Stimulated activated CD4-positive, alpha-beta T cell treated with anti-CD3 and anti-CD28 coated beads, TNF-alpha, amount 100 ng/mL, for 24 hours (primary cell): ENCODE measurements at places on chromosomes 2 and 18.

- no peak for DNase-seq
Measured at GRCh38 chr2:237876951-237877491, 17.6 kb downstream of the RAMP1 start.

DNA sequence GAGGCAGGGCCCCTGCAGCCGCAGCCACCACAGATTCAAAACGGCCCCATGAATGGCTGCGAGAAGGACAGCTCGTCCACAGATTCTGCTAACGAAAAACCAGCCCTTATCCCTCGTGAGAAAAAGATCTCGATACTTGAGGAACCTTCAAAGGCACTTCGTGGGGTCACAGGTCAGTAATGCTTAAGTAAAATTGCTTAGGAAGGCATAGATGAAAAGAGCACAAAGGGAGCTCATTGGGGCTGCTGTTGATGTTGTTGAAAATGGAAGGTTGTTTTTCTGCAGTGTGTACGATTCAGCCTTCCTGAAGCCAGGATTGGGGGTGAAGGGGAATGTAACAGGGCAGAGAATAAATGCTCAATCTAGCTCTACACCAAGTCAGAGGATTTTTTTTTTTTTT, 90.5 kb downstream of the KCTD18 start:
- no peak for DNase-seq

GRCh38 chr2:183163821-183164649, 39.8 kb downstream of the NUP35 start:
- DNase-seq: no peak

DNA sequence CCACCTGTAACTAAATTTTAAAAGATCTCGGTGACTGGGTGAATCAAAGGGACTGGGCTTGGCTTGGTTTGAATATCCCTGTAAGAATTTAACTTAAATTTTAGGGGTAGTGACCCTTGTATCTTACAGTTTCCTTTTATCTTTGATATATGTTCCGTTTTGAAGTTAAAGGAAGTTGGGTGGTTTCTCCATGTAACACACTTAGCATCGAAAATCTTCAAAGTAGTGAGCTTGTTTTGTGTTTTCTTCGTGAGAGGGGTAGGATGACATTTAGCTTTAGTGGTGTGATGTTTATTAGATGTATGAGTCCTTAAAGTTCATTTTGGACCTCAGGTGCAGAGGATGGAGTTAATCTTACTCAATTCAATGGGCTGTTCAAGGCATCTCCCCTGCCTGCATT, 1.6 kb downstream of the WDR7 start:
- DNase-seq: no peak

DNA sequence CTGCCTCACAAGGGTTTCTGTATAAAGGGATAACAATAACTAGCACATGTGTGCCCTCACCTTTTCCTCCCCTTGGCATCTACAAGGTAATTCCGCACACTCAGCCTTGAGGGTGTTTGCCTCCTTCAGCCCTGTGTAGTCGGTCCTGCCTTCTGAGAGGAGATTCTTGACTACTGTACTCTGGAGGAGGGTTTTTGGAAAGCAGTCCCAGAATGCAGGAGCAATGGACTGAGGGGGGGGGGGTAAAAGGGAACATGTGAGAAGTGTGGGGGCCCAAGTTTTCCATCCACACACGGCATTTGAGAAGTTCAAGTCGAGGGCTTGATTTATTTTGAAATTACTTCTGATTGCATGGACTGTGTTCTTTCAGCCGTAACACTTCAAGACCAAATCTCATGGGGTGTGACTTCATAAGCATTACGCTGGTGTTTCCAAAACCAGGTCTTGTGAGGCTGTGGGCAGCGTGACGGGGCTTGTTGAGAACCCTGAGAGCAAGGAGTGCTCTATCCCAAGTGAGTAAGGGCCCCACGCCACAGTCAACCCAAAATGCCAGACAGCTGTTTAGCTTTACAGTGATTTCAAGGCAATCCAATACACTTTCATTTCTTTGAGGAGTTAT, 198.7 kb upstream of the MEIS1 start:
- no peak for DNase-seq

- no peak for DNase-seq
Measured at GRCh38 chr2:65142515-65142914, 12.6 kb upstream of the RAB1A start.

DNA sequence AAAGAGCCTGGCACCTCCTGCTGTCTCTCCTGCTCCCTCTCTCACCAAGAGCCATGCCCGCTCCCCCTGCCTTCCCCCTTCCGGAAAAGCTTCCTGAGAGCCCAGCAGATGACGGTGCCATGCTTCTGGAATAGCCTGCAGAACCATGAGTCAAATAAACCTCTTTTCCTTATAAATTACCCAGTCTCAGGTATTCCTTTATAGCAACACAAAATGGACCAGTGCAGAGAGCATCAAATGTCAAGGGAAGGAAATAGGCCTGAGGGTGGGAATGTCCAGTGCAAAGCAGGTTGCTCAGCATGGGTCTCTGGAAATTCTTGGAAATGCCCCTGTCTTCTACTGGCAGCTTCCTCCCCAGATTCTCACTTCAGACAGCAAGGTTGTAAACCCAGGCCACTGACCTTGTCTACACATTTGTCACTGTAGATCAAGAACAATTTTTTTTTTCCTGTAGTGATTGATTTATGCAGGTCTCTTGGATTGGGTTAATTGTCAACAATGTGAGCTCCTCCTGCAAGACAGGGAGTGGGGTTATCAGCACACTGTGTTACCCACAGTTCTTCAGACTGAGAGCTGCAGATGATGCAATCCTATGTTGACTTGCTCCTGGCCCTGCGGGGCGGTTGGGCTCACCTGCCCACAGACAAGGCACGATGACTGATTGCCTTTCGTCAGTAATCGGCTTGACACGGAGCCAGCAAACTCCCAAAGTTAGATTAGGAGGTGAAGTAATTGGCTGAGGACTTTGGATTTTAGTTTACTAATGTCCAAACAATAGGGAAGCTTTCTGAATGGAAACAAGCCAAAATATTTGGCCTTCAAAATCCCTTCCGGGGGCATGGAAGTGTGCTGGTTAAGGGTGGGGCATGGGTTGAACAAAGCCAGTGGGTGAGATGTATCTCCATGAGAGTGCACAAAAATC, 5.4 kb upstream of the BOD1L2 start:
- DNase-seq: no peak

- no peak for DNase-seq
Measured at GRCh38 chr2:230907361-230908091, 17.5 kb downstream of the GPR55 start.

DNA sequence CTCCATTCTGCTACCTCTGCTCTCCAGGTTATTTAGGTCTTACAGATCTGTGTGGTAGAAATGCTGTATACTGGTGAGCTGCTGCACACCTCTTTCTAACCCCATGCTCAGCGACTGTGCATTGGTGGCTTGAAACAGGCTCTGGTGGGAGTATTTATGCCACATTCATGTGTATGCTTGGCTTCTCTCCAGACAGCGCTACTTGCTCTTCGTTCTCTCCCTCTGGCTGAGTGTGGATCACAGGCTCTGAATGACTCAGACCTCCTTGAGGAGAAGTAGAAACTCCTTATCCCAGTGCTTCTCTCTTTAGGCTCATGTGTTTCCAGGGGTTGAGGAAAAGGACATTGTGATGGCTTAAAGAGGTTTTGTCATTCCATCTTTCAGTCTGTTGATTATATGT, 54.9 kb downstream of the FHOD3 start:
- DNase-seq: no peak

- DNase-seq: no peak
Measured at GRCh38 chr18:55779691-55780585, 191.9 kb upstream of the TCF4 start.

DNA sequence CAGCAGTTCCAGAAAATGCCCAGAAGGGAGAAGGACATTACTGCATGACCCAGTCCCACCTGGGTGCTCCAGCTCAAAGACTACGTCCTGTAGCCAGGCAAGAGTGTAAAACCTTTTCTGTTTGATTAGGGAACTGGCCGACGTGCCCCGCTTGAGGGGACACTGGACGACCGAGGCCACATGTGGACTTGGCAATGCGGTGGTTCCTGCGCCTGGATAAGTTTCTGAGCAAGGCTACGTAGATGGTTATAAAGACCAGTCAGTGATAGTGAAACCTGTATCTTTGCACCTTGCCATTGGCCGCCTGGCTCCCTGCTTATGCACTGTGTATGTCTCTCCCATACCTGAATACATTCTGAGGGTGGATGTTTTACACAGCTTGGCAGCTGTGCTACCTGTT, 567.0 kb upstream of the CRIM1 start:
- no peak for DNase-seq

DNA sequence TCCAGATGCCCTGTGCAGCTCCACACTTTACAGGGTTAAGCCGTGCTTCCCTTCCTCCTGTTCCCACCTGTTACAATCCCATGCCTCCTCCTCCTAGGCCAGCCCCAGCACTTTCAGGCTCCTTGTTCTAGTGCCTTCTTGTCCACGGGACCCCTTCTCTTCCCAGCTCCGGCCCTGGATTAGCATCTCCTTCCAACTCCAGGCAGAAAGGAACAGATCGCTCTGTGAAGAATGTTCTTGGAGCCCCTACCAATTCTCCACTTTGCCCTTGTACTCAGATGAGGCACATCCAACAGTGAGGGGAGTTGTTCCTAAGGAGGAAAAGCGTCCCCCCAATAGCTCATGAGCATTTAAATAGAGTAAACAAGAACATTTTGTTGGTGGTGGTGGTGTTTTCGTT, 72.7 kb downstream of the CABLES1 start:
- no peak for DNase-seq

- DNase-seq: no peak
Measured at GRCh38 chr2:101199251-101199791, 48.1 kb upstream of the TBC1D8 start.

GRCh38 chr2:54306556-54306955, 50.5 kb upstream of the TSPYL6 start:
- no peak for DNase-seq

DNA sequence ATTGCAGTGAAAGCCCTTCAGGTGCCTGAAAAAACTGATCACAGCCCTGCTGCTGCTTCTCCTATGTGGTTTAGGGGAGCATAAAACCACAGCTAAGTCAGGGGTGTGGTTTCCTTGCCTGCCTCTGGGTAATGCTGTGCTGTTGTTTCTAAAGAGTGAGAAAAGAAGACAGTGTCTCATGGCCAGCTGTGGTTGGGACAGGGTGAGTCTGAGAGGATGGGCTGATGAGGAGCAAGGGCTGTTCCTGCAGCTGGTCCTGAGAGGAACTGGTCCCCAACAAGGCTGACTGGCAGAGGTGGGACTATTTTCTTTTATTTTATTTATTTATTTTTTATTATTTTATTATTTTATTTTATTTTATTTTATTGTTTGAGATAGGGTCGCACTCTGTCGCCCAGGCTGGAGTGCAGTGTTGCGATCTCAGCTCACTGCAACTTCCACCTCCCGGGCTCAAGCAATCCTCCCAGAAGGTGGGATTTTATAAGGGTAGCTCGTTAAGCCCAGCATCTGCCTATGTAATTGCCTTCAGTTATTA, 236.7 kb downstream of the FHOD3 start:
- DNase-seq: no peak

DNA sequence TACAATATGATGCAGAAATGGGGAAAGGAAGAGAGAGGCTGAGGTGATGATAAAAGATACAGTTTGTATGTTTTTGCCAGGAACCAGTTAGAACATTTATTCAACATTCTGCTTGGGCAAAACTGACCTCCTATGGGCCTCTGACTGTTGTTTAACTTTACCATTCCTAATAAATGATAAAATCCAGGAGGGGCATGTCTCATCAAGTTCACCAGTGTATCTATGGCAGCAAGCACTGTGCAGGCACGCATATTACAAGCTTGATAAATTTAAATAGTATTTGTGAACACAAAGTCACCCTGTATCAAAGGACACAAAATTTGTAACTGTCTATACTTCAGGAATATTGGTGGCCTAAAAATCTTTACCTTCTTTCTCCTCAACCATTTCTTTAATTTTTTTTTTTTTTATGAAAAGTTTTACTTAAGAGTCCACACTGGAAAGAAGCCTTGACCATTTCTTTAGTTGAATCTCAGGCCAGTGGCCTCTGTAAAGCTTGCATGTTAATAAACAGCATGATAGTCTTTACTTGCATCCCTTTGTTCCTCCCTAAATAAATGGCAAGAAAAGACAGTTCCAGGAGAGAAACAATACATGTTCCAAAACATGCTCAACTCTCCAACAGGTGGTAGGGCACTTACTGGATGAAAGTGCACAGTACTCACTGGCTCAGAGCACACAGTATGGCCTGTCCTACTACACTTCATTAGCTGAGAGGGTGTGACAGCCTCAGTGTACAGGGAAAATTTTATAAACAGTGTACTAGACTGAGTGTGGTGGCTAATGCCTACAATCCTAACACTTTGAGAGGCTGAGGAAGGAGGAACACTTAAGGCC, 52.3 kb downstream of the SOS1 start:
- no peak for DNase-seq

GRCh38 chr18:24868311-24868710, 407.9 kb downstream of the HRH4 start:
- DNase-seq: no peak

DNA sequence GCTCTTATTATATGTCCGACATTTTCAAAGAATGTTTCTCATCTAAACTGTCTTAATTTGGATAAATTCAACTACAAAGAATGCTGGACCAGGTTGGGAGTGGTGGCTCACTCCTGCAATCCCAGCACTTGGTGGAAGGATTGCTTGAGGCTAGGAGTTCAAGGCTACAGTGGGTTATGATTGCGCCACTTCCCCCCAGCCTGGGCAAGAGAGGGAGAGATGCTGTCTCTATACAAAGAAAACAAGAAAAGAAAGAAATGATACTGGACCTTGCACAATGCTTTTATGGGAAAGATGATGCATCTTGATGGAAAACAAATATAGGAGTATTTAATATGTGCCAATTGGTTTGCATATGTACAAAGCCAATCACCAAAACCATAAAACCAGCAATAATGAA, 296.7 kb downstream of the LPIN1 start:
- DNase-seq: no peak

- no peak for DNase-seq
Measured at GRCh38 chr2:238895891-238896600, 48.2 kb downstream of the TWIST2 start.

DNA sequence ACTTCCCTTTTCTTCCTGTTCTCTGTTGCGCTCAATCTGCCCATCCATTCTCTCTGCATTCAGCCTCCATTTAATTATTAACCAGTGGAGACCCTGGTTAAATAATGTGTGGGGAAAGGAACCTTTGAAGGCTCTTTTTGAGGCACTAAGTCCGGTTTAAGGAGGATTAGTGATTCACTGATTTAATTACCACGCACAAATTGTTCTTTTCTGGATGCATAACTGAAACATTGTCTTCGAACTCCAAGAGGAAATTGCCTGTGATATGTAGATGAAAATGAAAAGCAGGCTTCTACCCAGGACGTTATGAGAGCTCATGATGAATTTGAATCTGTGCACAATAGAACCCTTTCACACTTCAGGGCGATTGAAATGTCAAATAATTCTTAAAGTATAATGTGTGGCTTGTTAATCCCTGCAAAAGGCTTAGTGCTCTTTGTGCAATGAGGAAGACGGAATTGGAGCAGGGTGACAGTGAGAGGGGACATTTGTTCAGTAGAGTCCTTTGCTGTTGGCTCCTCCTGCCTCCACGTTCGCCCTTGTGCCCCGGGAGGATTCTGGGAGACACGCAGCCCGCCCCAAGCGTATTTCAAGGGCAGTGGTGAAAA, 51.1 kb upstream of the ZNF236 start:
- DNase-seq: no peak

- no peak for DNase-seq
Measured at GRCh38 chr2:60213865-60214625, 339.4 kb downstream of the BCL11A start.
